A549 treated with GW870086 at 1 μM for 4 hours (cell line): ENCODE measurements at places on chromosomes 3 and 15. TPM values are rescaled to one million over a fixed set of nuclear protein-coding genes. Genes with fewer than 3 reads are reported as not detected.

PDE8A gene
- 22.4 to 28.8 TPM (median 27.8 TPM) in 5 replicates for total RNA-seq

AQP9 gene
- not detected in 5 replicates for total RNA-seq

IGF1R gene
- total RNA-seq, result 39.1 to 53.3 TPM (median 52.2 TPM) in 5 replicates

LOXL1 gene
- 0.41 to 0.95 TPM (median 0.67 TPM) in 5 replicates for total RNA-seq

FANCD2OS gene
- total RNA-seq, result not detected in 5 replicates

KNG1 gene
- 0.02 TPM in 1 of 5 replicates, not detected in the others for total RNA-seq

DLL4 gene
- total RNA-seq, result 1.1 to 2.0 TPM (median 1.2 TPM) in 5 replicates

JAGN1 gene
- total RNA-seq, result 80.7 to 106 TPM (median 91.1 TPM) in 5 replicates

GXYLT2 gene
- 0.82 to 2.1 TPM (median 1.4 TPM) in 5 replicates for total RNA-seq

DNAJA4 gene
- total RNA-seq, result 0.08 TPM in 1 of 5 replicates, not detected in the others
